Activated CD4-positive, alpha-beta T cell treated with anti-CD3 and anti-CD28 coated beads, Interleukin-2, amount 50 U/mL, for 24 hours (primary cell): ENCODE measurements at places on chromosomes 2 and 18.

- no peak for DNase-seq
Measured at GRCh38 chr2:202023198-202023903, 10.3 kb upstream of the FZD7 start.

GRCh38 chr2:147560810-147561535 lies 283.9 kb upstream of the ACVR2A start:
- DNase-seq = no peak

DNA sequence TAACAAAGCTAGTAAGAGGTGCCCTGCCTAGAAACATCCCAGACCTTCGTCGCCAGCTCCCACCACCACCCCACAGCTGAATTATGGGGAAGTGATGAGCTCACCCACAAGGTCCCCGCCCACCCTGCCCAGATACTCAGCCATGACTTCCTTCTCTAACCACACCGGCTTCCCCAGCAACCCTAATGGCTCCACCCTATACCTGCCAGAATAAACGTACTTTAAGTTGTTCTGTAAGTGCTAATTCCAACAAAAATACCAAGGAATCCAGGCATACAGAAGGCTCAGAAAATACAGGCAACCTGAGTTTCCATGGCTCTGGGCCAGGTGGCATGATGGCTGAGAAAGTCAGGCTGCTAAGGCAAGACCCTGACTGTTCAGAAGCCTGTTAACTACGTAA lies 39.1 kb downstream of the TMEM163 start:
- DNase-seq = no peak

DNA sequence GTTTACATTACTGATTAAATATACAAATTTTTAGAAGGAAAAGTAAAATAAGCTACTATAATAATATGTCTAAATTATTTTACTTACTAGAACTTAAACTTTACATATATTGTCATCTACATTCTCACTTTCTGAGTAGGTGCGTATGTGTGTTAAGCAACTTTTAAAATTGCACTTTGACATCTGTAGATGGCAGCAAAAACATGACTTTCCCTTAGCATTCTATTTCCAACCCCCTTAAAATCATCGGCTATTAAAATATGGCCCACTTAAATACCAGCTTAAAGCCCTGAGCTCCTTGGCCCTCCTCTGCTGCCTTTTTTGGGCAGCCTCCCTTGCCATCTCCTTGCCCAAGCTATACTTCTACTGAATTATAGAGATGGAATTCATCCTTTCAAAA lies 78.0 kb downstream of the UPP2 start:
- no peak for DNase-seq

GRCh38 chr2:127580167-127581049 lies 44.9 kb downstream of the MYO7B start:
- DNase-seq = no peak

- no peak for DNase-seq
Measured at GRCh38 chr18:7290077-7290476, 59.2 kb downstream of the LRRC30 start.
